ENCODE measurements at places on chromosomes 2 and 18. TPM values are rescaled to one million over a fixed set of nuclear protein-coding genes. Genes with fewer than 3 reads are reported as not detected.

The TCF7L1 gene
- 59.1 TPM for polyA plus RNA-seq

The CDK5R2 gene
- 0.17 TPM for polyA plus RNA-seq

DNA sequence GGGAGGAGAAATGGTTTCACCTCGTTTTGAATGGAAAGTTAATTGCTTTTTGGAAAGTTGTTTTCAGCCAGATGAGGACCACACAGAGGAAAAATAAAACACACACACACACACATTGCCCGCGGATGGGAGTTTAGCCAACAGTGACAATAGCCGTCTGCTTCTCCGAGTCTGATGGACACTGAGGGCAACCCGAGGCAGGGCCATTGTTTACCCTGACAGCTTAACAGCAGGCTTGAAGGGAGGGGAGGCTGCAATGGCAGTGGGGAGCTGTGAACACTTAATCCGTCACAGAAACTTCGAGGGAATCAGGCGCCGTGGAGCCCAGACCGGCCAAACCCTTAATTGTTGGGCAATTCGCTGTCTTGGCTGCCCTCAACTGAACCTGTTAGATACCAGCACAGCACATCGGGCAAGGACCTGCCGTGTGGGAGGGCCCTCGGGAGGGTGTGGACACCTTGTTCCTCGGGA, 145.9 kb downstream of the ACKR3 start:
- no peak for DNase-seq

DNA sequence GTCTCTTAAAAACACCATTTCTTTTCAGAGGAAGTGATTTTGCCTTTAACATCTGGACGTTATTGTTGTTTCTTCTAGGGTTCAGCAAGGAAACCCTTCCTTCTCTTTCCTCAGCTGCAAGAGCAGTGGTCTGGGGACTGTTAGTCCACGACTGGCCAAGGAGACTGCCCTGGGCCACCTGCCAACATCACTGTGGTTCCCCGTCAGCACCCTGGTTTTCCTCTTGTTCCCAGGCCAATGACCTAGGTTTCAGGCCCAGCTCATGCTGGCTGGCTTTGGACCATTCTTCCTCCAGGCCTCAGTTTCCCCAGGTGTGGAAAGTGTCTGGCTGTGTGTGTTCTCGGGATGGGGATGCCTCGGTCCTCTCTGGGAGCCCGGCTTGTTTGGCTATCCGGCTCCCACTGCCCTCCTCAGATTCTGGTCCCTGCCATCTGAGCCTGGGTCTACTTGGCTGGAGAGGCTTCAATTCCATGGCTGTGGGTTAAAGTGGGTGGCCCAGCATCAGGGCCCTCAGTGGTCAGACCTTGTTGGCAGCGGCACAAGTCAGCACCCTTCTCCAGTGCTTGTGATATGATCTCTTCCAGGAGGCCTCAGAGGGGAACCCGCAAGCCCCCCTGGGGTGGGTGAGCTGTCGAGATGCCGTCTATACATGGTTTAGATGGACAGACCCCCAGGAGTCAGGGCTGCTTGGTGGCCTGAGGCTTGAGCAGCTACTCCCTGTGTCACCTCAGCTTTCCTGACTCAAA, 234.3 kb upstream of the HS6ST1 start:
- no peak for DNase-seq

- DNase-seq, result no peak
Observed at GRCh38 chr2:161746891-161747535, 122.8 kb downstream of the SLC4A10 start.

All from right renal pelvis (tissue), 4 donors.